Bone marrow (tissue), 2 donors: ENCODE measurements at places on chromosomes 4 and X.

- no peak for DNase-seq
Observed at GRCh38 chr4:120720354-120720934, 202.1 kb downstream of the PRDM5 start.

GRCh38 chr4:128718768-128719167, 90.7 kb upstream of the JADE1 start:
- no peak for DNase-seq

GRCh38 chr4:142043509-142043908, 407.1 kb downstream of the IL15 start:
- DNase-seq = no peak

- no peak for DNase-seq
Observed at GRCh38 chr4:181599134-181599533, 644.1 kb upstream of the TENM3 start.

DNA sequence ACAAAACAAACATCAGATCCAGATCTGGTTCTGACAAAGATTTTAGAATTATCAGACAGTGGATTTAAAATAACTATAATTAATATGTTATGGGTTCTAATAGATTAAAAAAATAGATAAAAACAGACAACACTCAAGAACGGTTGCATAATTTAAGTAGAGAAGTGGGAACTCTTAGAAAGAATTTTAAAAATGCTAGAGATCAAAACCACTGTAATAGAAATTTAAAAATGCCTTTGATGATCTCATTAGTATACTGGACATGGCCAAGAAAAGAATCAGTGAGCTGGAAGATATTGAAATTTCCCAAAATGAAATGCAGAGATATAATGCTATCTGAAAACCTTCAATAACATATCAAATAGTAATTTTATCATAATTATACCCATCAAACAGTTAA, 28.3 kb upstream of the DYNLT3 start:
- no peak for DNase-seq

- DNase-seq = no peak
Observed at GRCh38 chr4:6474053-6474568, 1.7 kb upstream of the PPP2R2C start.

DNA sequence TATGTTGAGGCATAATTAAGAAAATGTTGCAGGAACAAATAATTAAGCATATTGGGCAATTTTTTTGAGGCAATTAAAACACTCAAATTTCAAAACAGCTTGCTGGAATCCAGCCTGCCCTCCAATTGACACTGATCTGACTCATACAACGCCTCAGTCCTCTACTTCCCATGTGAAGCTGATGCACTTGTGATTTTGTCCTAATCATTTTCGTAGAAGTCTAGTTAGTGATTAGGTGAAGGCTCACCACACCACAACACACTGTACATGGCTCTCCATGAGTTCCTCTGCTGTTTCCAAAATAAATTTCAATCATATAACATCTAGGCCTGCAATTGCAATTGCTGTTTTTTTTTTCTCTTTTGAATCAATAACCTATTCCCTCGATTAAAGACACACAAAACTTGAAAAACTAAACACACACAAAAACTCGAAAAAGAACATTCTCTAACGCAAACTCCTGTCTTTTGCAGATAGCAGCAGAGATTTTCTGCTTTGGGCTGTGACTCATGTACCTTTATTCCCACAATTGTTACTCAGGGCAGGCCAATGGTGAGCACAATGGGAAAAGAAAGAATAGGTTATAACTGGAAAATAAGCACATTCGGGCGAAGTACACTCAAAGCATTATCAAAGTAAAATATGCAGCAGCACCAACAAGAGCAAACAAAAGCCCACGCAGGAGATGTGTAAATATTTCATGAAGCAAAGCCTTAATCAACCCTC, 1.7 kb downstream of the GPRIN3 start:
- no peak for DNase-seq

DNA sequence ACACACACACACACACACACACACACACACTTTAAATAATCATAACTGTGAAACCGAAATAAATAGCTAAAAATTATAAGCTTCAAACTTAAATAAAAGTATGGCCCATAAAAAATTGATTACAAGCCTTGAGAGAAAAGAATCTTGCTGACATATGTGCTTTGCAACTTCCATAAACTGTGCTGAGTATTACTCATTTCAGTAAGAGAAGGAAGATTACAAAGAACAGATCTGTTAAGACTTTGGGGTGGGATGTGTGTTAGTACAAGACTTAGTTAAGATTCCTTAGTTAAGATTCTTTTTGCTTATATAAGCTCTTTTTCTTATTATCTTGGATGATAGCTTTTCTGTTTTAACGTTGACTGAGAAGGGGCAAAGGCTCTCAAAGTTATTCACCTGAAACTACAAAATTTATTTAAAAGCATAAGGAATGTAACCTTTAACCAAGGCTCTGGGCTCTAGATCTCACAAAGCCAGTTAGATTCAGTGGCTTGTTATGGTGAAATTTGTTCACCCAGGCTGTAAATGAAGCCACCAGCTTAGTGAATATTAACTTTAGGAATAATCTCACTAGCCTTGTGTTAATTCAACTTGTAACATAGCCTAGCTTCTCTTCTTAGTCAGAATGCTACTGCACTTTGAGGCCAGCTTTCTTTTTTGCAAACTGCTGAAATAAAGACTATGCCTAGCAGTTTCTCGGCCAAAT, 58.2 kb downstream of the ARSJ start:
- no peak for DNase-seq

DNA sequence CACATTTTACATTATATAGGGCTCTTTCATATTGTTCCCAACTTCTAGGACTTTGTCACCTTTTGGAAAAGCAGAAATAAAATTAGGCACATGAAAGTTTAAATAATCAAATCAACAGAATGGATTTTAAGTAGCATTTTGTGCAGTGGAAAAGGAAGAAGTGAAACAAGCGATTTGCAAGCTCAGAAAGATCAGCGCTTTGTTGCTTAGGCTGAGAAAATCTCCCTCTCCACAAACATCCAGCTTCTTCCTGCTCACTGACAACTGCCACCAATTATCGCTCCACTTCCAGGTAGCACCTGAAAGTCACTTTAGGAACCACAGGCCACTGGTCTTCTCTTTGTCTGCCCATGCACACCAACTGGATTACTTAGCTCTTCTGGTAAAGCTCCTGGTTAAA, 2.0 kb upstream of the PDK3 start:
- no peak for DNase-seq

- peak; percentile 29 for DNase-seq
Observed at GRCh38 chrX:133323431-133323830, 91.9 kb downstream of the GPC4 start.

DNA sequence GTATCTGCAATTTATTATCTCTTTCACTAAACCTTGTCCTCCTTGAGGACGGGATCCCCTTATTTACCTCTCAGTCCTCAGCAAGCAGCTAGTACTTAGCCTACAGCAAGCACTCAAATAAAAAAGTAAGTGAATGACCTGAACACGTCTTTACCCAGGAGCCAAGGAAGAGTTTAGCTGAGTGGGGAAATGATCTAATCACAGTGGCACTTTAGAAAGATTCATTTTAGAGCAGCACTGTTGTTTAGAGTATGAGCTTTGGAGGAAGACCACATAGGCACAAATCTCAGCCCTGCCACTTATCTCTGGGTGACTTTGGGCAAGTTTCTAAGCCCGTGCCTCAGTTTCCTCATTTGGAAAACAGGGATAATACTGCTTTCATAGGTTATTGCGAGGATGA, 2.7 kb downstream of the FAM120C start:
- no peak for DNase-seq

GRCh38 chr4:169485791-169486742, 126.3 kb downstream of the NEK1 start:
- peak; percentile 16 for DNase-seq
